Right lobe of liver (tissue), 6 donors: ENCODE measurements at places on chromosomes 3 and 15. TPM values are rescaled to one million over a fixed set of nuclear protein-coding genes. Genes with fewer than 3 reads are reported as not detected.

PEX5L gene
- total RNA-seq, result not detected

FBLN2 gene
- 2.2 TPM for total RNA-seq

DZIP1L gene
- total RNA-seq, result 1.1 TPM

DOCK3 gene
- 0.06 TPM for total RNA-seq

IGDCC3 gene
- not detected for total RNA-seq
